ENCODE measurements at places on chromosomes 1 and 21. TPM values are rescaled to one million over a fixed set of nuclear protein-coding genes. Genes with fewer than 3 reads are reported as not detected.

Gene TTC22
- 6.1 TPM for polyA plus RNA-seq

Gene TBX19
- polyA plus RNA-seq = 2.0 TPM

GRCh38 chr1:15683345-15684039 lies 628 bp upstream of the PLEKHM2 start:
- DNase-seq = no peak

GRCh38 chr1:198529414-198529813 lies 11.1 kb downstream of the ATP6V1G3 start:
- no peak for DNase-seq

GRCh38 chr1:48216313-48216712 lies 6.2 kb upstream of the SLC5A9 start:
- no peak for DNase-seq

GRCh38 chr1:48069662-48070395 lies 72.6 kb upstream of the TRABD2B start:
- DNase-seq = no peak

DNA sequence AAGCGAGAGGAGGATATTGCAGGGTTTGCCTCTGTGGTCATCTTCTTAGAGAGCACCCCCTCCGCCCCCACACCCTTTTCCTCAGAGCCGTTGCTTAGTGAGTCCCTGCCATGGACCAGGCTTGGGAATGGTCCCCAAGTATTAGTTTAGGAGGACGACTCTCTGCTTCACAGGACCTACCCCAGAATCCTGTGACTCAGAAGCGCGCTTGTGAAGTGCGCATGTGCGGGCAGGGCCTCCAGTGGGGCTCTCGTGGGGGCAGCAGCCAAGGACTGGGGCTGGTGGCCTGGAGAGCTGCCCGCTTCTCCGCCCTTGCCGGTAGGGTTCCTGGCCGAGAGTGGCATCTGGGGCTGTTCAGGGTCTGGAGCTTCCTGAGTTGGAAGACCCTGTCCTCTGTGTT lies 37.3 kb upstream of the HMGN1 start:
- DNase-seq = peak; percentile 80

- DNase-seq = peak; percentile 39
These were observed 21.1 kb upstream of the ADGRB2 start for GRCh38 chr1:31785020-31785946.

Gene C1orf185
- polyA plus RNA-seq = not detected

Gene GJA4
- polyA plus RNA-seq = 4.0 TPM

DNA sequence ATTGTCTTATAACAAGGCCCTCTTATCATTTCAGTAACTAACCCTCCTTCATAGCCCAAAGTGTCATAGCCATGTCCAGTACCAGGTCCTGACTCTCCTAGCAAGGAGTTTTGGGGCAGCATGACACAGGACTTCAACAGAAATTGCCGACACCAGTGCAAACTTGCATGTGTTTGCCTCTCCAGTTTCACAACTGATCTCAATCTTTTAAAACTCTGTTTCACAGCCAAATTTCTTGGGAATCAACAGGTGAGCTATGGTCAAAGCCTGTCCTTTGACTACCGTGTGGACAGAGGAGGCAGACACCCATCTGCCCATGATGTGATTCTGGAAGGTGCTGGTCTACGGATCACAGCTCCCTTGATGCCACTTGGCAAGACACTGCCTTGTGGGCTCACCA lies 36.8 kb downstream of the LAMC2 start:
- no peak for DNase-seq

DNA sequence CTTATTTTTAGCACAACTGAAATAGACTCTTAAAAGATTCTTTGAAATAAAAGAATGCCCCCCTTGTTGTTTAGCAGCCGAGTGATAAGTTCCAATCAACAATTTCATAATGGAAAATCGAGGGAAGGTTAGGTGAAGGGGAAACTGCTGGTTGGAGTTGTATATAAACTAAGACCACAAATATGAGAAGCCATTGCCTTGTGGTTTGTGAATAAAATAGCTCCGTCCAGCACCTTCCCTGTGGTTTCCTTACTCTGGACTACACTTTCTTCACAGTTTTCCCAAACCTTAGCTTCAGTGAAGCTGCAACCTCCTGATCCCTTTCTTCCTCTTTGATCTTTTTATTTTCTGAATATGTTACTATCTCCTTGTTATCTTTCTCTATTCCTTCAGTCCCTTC lies 6.7 kb upstream of the RAB3GAP2 start:
- no peak for DNase-seq

GRCh38 chr1:198157847-198158725 lies 1.3 kb downstream of the NEK7 start:
- DNase-seq = no peak

GRCh38 chr1:230276401-230276800 lies 149.7 kb downstream of the PGBD5 start:
- DNase-seq = no peak

- DNase-seq = peak; percentile 76
These were observed 2.9 kb downstream of the NCDN start for GRCh38 chr1:35560256-35561225.

DNA sequence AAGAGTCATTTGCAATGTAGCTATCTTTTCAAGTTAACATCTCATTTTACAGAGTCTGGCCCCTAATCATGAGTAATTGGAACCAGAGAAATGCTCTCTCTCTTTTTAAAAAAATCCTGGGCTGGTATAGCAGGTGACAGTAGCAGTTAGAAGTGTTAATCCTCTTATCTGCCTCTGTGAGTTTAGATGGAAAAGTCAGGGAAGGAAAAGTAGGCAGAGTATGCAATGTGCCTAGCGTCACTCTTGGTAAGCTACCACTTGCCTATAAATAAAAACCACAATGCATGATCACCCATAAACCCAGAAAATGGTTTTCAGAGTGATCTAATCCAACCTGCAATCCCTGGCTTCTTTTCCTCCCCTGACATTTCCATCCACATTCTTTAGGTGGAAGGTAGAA lies 43.2 kb downstream of the UTP25 start:
- DNase-seq = no peak

DNA sequence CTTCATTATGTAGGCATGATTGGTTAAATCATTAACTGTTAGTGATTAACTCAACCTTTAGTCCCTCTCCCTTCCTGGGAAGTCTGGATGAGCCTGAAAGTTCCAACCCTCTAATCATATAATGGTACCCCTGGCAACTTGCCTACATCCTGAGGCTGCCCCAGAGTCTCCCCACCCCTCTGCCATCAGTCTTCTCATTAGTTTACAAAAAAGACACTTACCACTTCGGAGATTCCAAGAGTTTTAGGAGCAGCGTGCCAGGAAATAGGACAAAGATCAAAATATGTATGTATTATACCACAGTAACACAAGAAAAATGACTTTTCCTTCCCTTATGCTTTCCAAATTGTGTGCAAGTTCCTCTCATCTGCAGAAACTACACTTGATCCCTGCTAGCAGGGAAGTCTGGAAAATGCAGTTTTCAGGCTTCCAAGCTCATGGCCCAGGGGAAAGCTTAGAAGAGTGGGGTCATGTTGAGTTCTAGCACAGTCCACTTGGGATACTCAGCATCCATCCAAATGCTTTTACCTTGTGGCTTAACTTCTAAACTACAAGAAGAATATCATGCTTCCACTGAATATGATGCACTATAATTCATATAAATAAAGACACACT lies 64.6 kb upstream of the PPIH start:
- no peak for DNase-seq

DNA sequence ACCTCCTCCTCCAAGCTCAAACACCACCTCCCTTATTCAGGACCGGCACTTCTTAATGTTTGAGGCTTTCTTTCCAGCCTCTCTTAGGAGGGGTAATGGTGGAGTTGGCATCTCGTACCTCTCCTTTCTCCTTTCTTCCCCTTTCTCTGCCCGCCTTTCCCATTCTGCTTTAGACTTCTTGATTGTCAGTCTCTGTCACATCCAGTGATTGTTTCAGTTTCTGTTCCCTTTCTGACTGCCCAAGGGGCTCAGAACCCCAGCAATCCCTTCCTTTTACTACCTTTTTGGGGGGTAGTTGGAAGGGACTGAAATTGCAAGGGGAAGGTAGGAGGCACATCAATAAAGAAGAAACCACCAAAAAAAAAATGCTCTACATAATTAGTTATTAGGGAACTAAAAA lies 5.6 kb downstream of the ELK4 start:
- no peak for DNase-seq

DNA sequence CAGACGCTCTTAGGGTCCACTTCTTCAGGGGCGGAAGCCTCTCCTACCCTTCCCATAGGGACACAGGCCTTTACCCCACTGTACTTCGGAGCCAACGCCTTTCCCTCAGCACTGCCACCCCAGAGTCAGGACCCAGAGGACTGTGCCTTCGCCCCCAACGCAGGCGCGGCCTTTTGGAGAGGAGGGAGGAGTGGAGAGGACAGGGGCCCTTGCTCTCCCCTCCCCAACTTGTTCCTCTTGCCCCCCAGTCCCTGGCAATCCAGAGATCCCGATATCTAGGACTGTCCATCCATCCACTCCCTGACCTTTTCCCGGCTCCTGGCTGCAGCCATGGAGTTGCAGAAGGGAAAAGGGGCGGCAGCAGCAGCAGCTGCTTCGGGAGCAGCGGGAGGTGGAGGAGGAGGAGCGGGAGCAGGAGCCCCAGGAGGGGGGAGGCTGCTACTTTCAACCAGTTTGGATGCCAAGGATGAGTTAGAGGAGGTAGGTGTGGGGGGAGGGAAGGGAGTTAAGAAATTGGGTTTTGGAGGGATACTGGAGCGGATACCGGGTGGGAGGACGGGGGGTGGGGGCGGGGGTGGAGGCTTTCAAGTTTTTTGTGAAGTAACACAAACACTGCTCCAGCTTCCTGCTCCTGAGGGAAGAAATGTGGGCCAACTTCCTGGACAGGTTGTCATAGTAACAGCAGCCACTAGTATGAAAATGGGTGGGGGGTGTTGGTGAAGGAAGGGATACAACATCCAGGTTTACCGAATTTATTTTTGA lies 636 bp downstream of the INTS3 start:
- peak; percentile 46 for DNase-seq

DNA sequence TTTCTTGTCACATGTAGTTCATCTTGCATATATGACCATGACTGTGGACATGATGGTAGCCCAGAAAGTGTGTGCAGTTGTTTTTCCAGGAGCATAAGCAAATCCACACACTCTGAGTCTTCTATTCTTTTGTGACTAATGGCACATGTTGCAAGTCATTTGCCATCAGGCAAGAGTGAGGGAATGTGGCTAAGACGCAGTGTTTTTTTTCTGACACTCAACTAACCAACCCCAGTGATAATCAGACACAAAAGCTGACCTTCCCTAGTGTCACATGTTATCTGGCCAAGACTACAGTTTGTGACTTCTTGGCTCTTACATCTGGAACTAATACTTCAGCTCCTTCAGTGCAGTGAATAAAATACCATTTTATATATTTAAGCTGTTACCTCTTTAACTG lies 108.8 kb downstream of the ITSN1 start:
- DNase-seq = no peak
